ENCODE measurements at places on chromosomes 1 and 21. TPM values are rescaled to one million over a fixed set of nuclear protein-coding genes. Genes with fewer than 3 reads are reported as not detected.

Gene TIAM1
- 19.9 TPM for total RNA-seq

Gene CYP4B1
- total RNA-seq: not detected

Gene ERI3
- total RNA-seq: 93.3 TPM

Gene TEX38
- total RNA-seq: not detected

Gene KCNC4
- 5.5 TPM for total RNA-seq

Gene MPL
- total RNA-seq: 0.06 TPM

Gene CBR1
- 130 TPM for total RNA-seq

Gene CD247
- 0.63 TPM for total RNA-seq

Gene CNR2
- not detected for total RNA-seq

GRCh38 chr1:90317628-90318027 is 322.7 kb downstream of the ZNF326 start:
- no peak for DNase-seq

DNA sequence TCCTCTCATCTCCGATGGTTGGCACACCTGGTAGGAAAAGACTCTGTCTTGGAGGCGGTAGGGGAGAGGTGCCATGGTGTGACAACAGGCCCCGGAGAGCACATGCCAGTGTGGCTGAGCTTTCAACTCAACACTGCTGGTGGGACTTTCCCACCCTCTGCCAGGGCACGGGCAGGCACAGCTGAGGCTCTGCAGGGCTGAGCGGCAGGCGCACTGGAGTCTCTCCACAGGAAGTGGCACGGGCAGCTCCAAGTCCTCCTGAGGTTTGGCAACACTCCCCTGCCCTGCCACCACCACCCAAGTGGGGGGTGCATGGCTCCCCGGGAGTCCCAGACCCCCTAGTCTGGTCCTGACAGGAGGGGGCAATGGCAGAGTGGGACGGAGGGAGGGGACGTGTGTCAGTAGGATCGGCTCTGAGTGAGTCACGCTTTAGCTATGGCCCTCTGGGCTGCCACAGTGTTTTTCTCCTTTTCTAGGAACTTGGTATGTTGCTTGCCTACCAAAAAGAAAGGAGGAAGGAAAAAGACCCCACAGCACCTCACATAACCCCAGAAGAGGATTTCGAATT is 27.3 kb upstream of the EVA1B start:
- DNase-seq: peak; percentile 96

DNA sequence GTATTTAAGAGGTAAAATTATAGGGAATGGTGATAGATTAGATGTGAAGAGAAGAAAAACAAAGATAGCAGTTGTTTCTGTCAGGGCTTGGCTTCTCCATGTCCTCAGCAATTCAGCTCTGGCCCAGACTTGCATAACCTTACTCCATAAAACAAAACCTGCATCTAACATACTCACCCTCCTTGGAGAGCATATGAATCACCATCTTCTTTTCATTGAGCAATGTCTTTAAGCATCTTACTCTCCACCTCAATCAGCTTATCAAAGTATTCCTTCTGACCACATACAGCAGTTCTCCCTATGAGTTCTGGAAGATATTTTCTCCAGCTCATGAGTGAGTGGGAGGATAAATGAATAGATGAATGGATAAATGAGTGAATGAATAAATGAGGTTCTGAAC is 49.0 kb downstream of the RAB3B start:
- no peak for DNase-seq

DNA sequence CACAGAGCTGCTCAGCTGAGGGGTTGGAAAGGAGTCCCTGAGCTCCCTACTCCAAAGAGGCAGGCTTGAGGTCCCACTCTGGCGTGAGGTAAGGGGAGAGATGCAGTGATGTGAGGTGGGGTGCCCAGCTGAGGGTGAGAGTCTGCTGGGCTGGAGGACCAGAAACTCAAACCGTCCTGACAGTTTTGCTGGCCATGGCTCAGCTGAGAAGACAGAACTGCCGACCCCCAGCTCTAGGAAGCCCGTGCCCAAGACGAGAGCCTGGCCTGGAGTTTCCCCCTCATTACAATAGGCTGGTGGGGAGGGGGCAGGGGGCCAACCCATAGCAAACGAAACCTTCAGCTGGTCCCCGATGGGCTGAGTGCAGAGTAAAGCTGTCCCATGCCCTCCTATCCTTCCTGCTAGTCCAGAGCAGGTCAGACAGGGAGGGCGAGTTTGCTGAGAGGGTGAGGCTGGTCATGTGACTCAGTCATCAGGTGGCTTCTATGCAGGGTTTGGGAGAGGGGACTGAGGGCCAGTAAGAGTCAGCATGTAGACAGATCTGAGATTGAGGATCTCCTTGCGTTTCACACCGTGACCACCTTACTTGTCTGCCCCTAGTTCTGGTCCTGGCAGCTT is 129.3 kb downstream of the PRDM2 start:
- no peak for DNase-seq

GRCh38 chr1:5455056-5455455 is 537.2 kb downstream of the NPHP4 start:
- no peak for DNase-seq

DNA sequence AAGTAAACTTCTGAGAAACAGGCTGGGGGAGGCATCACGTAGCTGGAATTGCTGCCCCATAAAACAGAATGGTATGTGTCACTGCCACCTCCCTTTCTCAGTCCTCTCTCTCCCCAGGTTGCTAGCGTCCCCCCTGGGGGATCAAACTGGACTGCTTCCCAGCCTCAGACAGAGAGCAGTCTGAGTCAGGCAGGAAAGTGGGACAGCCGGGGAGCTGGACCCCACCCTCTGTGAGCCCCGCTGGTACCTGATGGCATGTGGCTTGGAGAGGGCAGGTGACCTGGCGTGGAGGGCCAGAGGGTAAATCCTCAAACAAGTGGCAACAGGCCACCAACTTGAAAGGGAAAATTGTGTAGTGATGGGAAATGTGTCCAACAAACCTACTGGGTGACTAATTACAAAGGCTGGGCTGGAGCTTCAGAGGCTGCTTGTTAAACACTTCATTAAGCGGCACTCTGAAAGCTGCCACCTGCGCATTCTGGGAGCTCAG is 1.0 kb upstream of the SFN start:
- peak; percentile 69 for DNase-seq

DNA sequence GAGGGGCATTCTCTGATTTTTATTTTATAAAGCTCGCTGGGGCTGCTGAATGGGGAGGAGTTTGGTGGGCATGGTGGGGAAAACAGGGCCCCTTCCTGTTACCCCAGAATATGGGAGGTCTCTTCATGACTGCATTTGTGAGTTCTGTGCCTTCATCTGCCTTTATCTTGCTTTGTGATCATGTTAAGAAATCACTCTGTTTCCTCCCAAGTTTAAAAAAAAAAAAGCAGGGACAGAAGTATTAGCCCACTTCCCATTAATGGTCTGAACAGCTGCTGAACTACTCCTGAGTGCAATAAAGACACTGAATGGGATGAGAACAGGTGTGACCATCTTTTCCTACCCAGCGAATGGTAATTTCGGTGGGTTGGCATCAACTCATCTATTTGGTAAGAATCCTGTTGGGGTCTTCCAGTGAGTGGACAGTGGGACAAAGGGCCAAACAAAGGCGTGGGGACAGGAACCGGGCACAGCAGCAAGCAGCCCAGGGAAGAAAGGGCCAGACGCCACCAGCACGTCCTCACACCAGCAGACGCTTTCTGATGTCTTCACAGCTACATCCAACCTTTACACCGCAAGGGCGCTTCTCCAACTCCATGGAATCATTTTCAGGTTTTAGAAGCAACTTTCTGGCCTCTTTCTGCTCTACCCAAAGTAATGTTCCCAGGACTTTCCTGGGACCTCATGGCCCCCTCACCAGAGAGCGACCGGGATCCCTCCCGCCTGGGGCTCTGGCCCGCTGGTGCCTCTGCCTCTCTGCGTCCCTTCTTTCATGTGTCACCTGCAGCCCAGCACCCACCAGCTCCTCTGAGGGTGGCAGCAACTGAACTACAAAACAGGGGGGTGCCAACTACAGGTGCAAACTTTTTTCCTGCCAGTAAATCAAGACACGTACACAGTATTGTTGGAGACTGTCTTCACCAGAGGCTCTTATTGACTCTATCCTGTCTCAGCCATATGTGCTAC is 160.2 kb downstream of the ADSS2 start:
- no peak for DNase-seq

- no peak for DNase-seq
Observed at GRCh38 chr1:183043254-183043653, 20.0 kb downstream of the LAMC1 start.

DNA sequence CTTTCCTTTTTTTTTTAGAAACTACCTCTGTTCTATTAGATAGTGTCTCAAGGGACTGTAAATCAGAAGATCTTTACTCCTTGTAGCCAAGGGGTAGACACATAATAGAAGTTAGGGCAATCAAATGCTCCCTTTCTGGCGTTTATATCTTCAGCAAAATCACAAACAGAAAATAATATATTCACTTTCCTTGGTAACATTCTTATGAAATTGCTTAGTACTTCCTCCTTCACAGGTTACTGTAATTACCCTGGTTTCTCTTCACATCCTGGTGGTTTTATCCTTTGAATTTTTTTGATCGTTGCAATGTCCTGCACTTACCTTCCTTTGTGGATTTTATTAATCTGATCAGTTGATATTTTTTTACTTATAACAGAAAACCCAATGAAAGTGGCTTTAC is 1064.9 kb downstream of the NCAM2 start:
- no peak for DNase-seq

DNA sequence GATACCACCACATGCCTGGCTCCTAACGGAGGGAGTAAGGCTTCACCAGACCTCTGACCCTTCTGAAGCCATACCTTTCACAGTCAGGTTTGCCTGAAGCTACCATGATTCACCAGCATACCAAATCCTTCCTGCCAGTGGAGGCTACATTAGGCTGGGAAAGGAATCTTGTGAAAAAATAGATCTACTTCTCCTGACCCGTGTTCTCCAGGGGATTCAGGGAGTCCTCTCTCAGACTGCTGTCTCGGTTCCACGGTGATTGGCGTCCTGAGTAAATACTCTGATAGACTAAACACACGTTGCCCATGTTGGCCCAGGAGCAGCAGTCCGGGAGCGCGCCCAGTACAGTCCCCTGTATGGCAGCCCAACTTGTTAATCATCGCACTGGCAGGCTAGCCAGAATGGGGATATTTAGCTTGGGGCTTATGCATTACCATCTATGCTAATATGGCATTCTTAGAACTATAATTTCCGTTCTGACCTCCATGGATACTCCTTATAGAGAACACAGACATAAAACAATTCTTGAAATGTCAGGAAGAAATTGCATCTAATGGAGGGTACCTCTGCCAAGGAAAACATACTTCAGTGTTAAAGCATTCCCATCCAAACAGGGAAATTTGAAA is 173.2 kb downstream of the ROR1 start:
- peak; percentile 87 for DNase-seq

DNA sequence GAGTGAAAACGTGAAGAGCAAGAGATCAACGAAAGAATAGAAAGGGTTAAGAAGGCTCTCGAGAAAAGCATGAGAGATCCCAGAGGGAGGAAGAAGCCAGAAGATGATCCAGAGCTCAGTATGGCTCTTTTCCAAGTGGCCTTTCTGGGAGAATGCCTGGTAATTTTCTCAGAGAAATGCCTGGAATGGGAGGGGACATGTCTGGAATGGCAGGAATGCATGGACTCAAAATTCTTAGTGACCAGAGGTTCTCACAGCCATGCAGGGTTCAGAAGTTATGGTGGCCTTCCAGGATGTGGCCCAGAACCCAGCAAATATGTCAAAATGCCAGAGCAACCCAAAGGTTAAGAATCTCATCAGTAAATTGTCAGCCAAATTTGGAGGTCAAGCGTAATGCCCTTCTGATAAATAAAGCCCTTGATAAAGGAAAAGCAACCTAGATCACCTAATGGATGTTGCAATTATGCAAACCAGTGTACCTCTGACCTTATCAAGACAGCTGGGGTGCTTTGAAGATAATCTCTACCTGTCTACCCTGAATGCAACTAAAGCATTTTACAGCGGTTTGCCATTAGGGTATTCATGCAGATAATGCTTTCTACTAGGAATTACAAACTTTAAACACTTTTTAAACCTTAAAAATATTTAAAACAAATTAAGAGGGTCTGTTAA is 53.1 kb downstream of the NBPF6 start:
- DNase-seq: peak; percentile 48

DNA sequence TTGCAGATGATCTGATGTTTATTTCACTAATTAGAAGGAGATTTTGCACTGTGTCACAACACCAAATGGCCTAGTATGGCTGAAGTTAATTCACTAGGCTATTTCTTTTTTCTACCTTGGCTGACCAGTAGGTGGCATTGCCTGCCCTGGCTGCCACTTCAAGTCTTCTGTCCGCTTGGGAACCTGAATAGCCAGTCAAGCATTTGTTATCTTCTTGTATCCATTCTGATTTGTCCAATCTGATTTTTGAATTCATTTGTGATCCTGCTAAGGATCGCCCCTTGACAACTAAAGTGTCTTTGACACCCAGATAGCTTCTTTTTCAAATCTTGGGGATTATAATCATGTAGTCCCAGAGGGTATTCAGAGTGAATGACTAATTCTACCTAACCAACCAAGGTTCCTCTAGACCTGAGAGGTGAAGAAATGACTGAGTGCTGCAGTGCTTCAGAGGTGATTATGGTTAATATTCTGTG is 99.4 kb downstream of the GIPC2 start:
- peak; percentile 82 for DNase-seq

DNA sequence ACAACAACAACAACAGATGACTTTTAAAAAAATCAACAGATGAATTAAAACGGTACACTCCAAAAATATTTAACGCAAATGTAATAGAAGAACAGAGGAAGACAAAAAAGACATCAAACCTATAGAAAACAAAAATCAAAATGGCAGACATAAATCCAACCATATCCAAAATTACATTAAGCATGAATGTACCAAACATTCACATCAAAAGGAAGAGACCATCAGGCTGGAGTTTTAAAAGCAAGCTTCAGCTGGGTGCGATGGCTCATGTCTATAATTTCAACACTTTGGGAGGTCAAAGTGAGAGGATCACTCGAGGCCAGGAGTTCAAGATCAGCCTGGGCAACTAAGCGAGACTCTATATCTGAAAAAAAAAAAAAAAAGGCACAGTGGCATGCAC is 116.2 kb downstream of the SMYD3 start:
- DNase-seq: no peak
